ENCODE measurements at places on chromosomes 7 and 10.

GRCh38 chr10:71742301-71743088, 22.9 kb upstream of the C10orf105 start:
- no peak for DNase-seq

GRCh38 chr7:91031757-91032156, 232.5 kb upstream of the FZD1 start:
- DNase-seq, result no peak

DNA sequence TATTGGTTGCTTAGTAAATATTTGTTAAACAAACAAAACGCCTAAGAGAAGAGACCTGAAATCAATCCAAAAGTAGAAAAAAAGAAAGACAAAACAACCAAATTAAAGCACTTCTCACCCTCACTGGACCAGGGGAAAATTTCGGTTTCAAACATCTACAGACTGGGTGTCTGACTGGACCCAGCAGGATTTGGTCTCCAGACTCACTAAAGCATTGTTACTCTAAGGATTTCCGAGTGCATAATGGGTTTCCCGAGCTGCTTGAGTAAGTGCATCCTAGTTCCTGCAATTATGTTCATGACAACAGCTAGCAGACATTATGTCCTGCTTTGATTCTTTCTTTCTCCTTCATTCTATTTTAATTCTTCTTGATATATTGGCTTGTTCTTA, 51.8 kb upstream of the FAM3C start:
- DNase-seq, result no peak

DNA sequence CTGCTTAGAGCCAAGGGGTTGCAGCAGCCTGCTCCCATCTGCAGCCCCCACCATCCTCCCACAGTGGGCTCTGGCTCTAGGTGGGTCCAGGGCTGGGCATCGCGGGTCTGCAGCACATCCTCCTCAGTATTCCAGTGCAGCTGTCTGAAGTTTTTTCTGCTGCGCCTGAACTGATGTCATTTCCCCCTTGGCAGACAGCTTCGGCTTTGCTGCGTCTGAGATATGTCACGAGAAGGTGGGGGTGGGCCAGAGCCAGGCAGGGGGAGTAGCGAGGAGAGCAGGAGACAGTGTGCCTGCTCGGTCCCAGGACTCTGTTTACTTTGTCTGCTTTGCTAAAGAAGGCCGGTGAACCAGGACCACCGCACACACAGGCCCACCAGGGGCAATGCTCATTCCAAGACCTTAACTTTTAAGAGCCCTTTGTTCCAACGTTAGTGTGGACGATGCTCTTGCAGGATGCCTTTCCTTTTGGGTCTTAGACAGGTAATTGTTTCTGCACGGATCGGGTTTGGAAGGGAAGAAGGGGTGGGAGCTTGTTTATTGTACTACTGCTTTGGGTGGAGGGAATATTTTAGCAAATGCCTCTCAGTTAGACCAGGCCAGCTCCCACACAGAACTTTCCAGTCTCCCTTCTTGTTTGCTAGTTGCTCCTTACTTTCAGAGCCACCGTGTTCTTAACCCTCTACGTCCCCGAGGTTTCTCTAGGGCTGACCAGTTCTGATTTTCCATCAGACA, 32.4 kb downstream of the WBP1L start:
- DNase-seq, result no peak

DNA sequence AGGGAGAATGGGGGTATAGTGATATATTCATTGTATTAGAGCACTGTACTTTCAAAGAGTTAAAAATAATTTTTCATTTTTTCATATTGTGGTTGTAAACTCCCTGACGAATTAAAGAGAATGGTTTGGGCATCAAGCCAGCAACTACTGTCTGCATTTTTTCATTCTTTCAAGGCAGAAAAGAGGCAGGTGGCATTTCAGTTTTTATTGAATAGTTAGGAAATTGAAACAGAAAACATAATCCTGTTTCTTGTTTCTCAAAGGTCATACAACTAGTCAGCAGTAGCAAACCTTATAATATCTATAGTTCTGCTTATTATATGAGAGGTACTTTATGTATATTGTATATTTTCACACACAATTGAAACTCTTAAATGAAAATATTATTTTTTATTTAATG, 303.9 kb upstream of the KCND2 start:
- DNase-seq, result no peak
